ENCODE measurements at places on chromosomes 2 and 18.

DNA sequence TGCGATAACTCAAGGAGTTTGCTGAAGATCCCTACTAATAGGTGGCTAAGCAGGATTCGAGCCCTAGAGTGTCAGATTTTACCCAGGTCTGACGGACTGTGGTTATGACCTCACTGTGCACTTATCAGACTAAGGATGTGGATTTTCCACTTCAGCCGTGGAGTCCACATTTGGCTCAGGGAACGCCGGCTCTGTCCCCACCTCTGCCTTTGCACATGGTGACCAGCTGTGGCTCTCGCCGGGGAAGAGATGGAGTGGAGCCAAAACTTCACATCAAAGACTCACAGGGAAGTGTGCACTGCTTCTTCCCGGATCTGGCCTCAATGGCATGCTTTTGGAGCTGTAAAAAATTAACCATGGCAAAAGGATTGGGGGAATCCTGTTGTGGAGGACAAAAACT, 249.3 kb upstream of the APCDD1 start:
- DNase-seq: no peak

DNA sequence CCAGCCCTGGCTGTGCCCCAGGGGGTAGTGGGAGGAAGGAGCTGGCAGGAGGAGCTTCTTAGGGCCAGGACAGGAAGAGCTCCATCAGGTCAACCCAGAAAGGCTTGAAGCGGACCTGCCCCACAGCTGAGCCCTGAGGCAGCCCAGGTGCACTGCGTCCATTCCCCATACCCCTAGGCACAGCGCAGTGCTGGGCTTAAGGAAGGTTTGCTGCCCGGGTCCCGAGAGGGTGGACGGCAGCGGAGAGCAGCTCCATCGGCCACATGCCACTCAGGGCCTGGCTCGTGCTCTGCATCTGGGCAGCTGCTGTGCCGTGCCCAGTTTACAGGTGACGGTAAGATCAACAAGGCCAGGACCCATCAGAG, 26.4 kb downstream of the DNMT3A start:
- no peak for DNase-seq

DNA sequence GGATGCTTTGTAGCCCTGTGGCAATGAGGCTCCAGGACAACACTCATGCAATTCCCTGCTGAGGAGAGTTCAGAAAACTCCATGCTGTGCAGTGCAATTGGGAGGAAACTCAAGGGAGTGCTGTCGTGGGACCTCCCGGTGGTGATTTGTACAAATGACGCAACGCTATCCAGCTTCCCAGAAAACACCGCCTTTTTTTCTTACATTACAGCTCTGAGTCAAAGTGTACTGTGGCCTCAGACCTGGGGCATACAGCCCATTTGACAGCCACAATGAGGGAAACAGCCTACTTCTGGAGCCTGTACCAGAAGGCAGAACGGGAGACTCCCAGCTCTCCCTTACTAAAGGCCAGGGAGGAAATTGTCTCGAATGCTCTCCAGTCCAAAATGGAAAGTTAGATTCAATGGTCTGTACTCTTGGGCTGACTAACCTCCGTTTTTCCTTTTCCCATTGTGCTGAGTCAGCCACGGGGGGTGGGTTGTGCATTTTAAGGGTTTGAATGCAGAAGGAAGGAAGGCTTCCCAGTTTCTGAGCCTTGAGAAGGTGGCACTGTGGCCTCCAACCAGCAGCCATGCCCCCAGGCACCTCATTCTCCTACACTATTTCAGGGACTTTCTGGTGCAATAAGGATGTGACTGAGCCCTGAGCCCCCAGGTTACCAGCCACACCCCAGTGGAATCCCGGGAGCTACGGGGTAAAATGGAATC, 16.4 kb upstream of the CYP1B1 start:
- no peak for DNase-seq

GRCh38 chr18:7221424-7222155, 9.3 kb upstream of the LRRC30 start:
- no peak for DNase-seq

DNA sequence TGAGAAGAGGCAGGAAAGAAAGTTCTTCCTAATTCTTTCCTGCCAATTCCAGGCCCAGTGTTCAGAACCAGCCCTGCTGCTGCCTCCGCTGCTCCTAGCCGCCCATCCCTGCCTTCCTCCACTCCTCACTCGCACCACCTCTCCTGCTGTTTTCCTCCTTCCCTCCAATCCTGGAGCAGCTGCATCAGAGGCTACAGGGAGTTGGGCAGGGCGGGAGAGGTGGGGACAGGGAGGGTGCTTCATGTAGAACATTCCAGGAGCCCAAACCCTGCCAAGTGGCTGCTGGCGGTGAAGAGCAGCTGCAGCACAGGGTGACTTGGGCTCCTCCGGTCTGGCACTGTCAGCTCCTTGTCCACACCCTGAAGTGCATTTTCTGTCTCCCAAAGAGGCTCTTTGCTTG, 176.3 kb downstream of the TNS1 start:
- no peak for DNase-seq

GRCh38 chr2:171390941-171391516, 42.8 kb downstream of the METTL8 start:
- no peak for DNase-seq

GRCh38 chr18:965921-966758, 61.5 kb downstream of the ADCYAP1 start:
- DNase-seq: no peak

- DNase-seq: peak; percentile 49
Measured at GRCh38 chr2:109057686-109058085, 68.7 kb upstream of the EDAR start.

DNA sequence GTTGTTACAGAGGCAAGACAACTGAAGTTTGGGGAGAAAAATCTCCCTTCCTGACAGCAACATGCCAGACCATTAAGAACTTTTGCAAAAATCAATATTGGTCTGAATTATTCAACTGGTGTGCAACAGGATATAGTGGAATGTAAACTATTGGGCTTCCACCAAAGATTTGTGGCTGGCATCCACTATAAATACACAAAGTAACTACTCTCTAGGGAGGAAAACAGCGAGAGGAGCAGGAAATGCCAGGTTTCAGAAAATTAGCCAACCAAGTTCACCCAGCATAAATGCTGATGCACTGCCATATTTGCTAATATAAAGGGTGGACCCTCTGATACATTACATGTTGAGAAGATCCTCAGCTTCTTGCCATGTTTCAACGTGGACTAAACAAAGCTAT, 267.6 kb upstream of the LYPD1 start:
- no peak for DNase-seq

DNA sequence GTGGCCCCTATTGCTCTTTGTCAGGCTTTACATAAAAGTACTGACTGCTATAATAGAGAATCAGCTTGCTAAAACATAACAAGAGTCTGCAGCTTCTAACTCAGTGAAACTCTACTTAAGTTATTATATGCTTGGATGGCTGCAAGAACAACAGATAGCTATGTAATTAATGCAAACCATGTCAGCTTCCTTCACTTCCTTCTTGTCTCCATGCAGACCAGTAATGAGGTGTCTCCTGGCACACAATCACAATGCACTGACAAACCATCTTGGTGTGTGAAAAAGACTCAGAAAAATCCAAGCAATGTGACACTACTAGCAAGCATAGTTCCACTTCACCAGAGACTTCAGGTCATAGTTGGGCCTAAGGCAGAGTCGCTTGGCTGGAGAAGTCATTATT, 2068.9 kb upstream of the PIK3C3 start:
- DNase-seq: no peak

GRCh38 chr18:58180172-58180571, 136.1 kb downstream of the NEDD4L start:
- DNase-seq: no peak

GRCh38 chr2:176157499-176158185, 535 bp downstream of the HOXD3 start:
- DNase-seq: no peak

GRCh38 chr2:3459185-3460015, 59.9 kb downstream of the ADI1 start:
- no peak for DNase-seq

- no peak for DNase-seq
Measured at GRCh38 chr2:27070653-27071276, 689 bp downstream of the OST4 start.

Data from activated T-cell treated with anti-CD3 and anti-CD28 coated beads, Interleukin-2, amount 50 U/mL, for 48 hours (primary cell).